ELR (cell line): ENCODE measurements at places on chromosomes 7 and 10.

GRCh38 chr7:36985866-36986400 is 261.6 kb upstream of the AOAH start:
- no peak for DNase-seq

DNA sequence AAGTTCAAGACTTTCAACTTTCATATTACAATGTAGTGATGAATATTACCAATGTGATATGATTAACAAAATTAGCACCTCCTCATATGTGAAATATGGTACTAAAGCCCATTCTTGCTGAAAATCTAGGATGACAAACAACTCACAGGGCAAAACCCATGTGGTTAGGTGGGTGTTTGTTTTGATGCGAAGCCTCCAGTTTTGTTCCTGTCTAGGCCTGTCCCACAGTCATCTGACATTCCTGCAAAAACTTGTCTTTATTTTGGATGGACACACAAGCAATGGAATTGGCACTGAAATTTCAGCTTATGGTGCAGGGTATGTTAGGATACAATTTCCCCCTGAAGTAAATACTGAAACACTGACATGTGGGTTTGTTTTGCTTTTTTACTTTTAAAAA is 95.3 kb downstream of the PARD3 start:
- no peak for DNase-seq

- DNase-seq = peak; percentile 3
Measured at GRCh38 chr7:30184791-30185487, 50.2 kb downstream of the MTURN start.

GRCh38 chr10:69639291-69640195 is 9.5 kb downstream of the FAM241B start:
- DNase-seq = peak; percentile 69

GRCh38 chr7:133461421-133461820 is 208.5 kb downstream of the EXOC4 start:
- DNase-seq = no peak

- DNase-seq = peak; percentile 59
Measured at GRCh38 chr7:113159746-113160339, 41.5 kb upstream of the SMIM30 start.

DNA sequence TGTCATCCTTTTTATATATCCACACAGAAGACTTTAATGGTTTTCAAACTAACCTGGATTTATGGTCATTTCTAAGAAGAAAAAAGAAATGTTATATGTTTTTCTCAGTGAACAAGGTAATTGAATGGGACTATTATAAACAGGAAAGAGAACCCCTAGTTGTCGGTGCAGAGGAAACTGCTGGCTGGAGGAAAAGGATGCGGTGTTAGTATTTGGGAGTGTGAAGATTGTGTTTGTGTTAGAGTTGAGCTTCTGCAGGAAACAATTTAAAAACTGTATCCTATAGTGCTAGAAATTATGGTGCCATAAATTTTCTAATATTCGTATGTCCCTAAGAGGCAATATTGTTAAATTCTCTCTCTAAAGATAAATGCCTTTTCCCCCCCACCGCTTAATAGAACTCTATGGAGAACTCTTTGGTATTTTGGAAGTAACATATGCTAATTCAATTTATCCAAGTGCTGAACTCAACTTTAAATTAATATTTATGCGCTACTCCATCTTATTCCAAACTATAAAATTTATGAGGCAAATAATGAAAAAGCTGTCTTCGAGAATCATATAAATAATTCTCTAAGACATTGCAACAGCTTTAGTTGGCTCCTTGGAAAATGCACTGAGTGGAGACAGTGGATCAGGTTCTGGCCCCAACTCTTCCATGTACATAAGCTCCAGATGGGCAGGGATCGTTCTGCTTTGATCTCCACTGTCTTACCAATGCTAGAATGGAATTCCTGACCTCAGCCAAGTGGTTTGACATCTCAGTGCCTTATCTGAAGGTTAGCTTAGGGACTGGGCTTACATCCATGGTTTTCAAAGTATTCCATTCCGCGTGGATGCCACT is 5.6 kb downstream of the BZW2 start:
- DNase-seq = no peak

- DNase-seq = no peak
Measured at GRCh38 chr7:2776401-2776800, 67.7 kb downstream of the GNA12 start.

DNA sequence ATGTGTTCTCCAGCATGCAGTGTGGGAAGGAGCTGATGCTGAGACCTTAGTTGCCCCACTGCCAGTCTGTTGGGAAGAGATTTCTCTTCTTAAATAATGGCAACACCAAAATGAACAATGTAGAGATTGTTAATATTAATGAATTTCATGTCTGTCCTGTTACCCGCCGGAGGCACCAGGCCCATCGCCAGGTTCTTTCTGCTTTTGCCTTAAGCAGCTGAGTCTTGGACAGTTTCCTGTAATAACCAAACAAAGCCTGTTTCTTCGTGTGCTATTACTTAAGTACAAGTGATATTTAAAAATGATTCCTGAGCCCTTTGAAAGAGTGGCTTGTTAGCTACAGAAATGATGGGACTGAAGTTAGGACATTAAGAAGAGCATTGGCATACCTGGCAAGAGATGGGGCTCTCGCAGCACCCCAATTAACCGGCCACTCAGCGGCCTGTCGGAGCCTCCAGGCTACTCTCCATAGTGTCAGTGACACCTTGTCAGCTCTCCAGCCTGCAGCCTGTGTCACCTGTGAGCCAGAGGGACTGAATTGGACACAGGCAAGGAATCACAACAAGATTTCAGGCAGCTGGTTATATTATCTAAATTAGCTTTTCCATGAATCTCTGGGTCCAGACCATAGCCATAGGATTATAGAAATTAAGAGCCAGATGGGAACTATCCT is 142.0 kb downstream of the CELF2 start:
- DNase-seq = no peak

DNA sequence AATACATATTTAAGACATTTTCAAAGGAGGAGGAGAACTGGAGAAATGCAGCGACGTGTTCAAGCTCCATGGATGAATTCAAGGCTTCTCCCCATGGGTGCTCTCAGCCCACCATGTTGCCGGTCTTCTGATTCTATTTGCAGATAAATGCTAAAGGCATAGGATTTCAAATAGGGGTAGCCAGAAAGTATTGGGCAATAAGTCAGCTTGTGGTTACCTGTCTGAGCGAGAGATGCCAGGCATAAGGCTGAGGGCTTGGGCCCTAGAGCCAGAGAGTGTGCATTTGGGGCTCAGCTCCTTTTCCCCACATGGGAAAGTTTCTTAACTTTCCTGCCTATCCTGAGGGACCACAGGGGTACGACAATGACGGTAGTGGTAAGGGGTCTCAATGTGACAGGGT is 180.0 kb downstream of the PARD3 start:
- DNase-seq = no peak

DNA sequence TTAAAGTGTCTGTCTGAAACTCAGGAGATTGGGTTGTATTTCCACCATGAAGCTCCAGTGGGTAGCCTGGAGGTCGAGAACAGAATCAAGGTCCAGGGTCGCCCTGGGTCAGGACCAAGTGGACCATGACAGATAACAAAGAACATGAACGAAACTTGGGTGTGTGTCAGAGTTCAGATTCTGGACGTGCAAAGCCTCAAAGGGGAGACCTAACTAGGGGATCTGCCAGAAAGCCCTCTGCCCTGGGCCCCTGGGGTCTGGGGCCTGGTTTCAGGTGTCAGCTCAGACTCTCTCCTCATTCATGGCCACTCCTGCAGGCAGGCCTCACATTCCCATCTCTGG is 1.6 kb downstream of the RASSF4 start:
- no peak for DNase-seq

DNA sequence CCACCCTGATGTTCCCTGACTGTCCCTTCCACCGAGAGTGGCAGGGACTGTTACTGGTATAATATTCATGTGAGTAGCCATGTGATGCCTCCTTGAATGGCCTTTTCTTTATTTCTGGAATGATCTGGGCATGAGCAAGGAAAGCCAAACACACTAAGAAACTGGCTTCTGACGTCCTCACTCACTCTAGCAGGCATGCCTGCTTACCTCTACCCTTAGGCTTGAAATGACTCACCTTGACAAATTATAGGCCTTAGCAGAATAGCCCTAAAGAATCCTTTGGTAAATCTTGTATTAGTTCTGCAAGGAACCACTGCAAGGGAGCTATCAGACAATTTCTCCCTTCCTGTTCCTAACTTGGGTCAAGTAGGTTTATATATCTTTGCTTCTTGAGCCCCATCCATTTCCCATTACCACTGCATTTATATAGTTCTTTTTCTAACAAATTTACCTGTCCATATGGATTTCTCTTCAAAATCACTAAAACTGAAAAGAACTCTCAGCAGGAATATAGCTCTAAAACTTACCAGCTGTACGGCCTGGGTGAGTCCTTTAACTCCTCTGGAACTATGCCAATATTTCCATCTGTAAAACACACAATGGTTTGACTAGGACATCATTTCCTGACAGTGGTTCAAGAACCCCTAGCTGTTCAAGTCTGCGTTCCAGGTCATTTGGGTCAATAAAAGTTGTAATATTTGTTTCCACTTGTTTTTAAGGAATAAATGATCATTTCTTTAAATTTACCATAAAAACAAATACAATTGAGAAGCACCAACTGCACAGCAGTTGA is 13.0 kb upstream of the NDUFA5 start:
- DNase-seq = peak; percentile 33

GRCh38 chr10:112842832-112843360 is 107.2 kb upstream of the TCF7L2 start:
- DNase-seq = no peak

DNA sequence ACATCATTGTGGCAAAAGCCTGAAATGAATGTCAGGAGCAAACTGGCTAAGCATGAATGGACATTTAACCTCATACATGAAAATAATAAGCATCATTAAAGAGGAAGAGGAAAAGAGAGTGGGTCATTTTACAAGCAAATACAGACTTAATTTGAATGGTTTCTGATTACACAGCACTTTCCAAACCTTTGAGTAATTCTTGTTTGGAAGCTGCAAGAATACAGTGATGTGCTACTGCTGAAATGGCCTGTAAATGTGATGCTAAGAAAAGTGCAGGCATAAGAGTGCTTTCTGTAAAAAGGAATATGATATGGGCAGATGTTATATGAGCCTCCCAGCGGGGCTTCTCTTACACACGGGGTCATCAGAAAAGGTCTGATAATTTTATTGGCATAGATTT is 30.2 kb downstream of the TAS2R16 start:
- no peak for DNase-seq

- DNase-seq = no peak
Measured at GRCh38 chr7:21113609-21114415, 314.1 kb upstream of the SP4 start.

GRCh38 chr10:6050801-6051445 is 11.2 kb downstream of the IL2RA start:
- DNase-seq = peak; percentile 31

DNA sequence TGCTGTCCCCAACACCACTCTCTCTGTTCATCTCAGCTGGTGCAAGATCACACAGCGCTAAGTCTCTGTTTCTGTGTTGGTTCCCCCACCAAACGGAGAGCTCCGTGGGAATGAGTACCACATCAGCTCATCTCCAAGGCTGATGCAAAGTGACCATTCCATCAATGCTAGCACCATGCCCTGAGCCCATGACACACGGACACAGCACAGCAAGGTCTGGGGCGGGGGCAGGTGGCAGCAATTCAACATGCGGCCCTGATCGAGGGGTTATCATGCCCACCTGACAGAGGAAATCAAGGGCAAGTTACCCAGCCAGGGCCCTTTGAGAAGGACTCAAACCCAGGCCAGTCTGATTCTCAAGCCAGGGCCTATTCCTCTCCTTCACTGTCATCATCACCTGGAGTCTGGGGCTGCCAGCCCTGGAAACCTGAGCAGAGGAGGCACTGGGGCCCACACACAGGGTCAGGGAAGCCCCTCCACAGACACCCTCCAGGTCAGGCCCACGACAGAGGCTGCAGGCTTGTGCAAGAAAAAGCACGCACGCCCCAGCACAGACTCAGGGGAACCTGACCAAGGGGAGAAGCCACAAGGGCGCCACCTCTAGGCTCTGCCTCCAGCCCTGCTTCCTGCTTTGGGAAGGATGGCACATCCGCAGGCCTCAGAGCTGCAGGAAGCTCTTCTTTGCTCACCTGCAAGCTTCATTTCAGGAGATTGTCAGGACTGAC is 74.8 kb downstream of the GRID1 start:
- no peak for DNase-seq

GRCh38 chr7:135920478-135920877 is 56.7 kb downstream of the MTPN start:
- no peak for DNase-seq

DNA sequence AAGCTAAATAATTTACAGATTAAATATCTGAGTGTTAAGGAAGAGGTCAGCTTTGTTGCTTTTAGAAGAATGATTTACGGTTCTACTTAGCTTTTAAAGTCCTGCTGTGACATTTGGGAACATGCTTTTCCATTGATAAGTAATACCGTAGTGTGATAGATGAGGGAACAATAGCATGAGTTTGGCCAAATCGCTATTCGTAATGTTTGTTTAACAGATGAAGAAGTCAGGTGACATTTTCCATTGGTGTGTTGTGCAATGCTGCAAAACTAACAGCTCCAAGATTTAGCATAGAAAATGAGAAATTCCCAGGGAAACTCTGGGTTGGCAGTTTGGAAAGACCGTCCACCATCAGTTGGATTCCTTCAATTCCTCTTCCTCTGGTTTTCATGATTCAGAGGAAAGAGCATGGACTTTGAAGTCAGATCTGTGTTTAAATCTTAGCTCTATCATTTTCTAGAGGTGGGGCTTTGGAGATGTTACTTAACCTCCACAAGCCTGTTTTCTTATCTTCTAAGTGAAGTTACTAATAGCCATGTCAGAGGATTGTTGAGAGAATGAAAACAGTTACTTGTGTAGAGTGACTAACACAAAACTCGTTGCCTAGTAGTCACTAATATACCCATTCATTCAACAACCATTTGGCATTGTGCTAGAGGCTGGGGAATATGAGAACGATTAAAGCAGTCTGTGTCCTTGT is 140.4 kb upstream of the BMPER start:
- DNase-seq = peak; percentile 83

DNA sequence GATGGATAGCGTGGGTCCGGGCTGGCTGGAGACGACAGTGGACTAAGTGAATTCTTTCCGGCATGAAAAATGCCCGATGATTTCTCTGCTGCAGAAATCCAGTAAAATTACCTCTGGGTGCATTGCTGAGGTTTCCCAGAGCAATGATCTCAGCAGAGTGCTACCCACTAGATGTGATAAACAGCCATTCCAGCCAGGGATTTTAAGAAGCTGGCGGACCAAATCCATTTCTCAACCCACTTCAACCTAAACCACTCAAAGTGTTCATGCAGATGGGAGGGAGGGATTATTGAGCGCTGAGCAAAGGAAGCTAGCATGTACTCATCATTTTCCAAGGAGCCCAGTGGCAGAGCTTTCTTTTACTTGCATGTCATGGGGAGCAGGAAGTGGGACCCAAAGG is 116.7 kb downstream of the PRKCQ start:
- no peak for DNase-seq

DNA sequence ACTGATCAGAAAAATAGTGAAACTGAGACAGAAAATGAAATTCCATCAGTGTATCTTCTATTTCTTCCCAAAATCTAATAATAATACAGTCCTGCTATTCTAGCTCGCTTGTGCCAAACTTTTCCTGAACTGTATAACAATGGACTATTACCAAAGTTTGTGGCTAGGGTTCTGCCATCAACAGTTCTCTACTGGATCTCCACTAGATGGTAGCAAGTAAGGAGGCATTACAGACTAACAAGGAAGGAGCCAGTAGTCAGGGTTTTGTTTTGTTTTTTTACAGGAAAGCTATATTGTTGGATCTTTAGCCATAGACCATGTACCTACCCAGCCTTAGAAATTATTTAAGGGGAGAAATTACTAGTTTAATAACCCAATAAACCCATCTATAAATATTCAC is 10.8 kb downstream of the MTERF1 start:
- DNase-seq = no peak
